ENCODE measurements at places on chromosomes 4 and X. TPM values are rescaled to one million over a fixed set of nuclear protein-coding genes. Genes with fewer than 3 reads are reported as not detected.
A peak's percentile ranks its signal among the peaks of the same experiment; 100 is the strongest.

- DNase-seq: no peak
These were observed 34.0 kb downstream of the GAK start for GRCh38 chr4:898123-898522.

The MAGEB1 gene
- not detected for total RNA-seq

- no peak for DNase-seq
These were observed 160.3 kb downstream of the SHOX start for GRCh38 chrX:790783-791360.

- DNase-seq: peak; percentile 56
These were observed at the start of gene PRMT9 for GRCh38 chr4:147683717-147684700. PRMT9 (minus strand) TSS chr4:147684163; CDS start chr4:147683987, 176 bp downstream.

DNA sequence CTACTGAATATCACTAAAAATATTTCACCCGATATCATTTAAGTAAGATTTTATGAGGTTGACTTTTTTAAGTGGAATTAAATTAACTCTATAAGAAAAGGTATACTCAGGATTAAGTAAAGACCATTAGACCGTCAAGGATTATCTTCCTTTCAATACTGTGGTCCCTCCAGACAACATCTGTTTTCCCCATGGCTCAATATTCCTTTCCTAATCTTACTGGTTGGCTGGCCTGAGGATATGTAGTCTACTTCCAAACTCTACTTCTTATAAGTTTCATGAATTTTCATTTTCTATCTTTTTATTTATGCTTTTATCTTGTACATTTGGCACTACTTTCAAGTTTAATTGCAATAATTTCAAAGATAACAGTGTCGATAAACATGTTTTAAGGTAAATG is 725.4 kb downstream of the PCDH7 start:
- DNase-seq: no peak

GRCh38 chr4:19729886-19730651 is 521.6 kb upstream of the SLIT2 start:
- DNase-seq: no peak

The CYSLTR1 gene
- total RNA-seq: not detected

GRCh38 chrX:45803383-45803921 is 602.8 kb upstream of the DIPK2B start:
- peak; percentile 63 for DNase-seq

DNA sequence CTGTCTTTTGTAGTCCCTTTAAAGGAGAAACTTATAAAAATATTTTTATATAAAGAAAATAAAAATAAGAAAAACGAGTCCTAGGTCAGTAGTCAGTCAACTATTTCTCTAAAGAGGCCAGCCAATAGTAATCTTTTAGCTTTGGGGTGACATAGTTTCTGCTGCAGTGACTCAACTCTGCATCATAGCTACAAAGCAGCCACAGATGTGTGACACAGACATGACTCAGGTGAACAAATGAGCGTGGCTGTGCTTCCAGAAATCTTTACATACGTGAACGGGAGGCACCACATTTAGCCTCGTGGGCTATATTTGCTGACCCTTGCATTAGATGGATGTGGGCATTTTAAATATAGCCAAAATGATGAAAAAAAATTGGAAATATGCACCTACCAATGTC is 1862.5 kb upstream of the TENM3 start:
- peak; percentile 52 for DNase-seq
